A172 (cell line): ENCODE measurements at places on chromosomes 3 and 15.
A peak's percentile ranks its signal among the peaks of the same experiment; 100 is the strongest.

- DNase-seq, result no peak
Observed at GRCh38 chr3:153835540-153835939, 285.6 kb upstream of the ARHGEF26 start.

DNA sequence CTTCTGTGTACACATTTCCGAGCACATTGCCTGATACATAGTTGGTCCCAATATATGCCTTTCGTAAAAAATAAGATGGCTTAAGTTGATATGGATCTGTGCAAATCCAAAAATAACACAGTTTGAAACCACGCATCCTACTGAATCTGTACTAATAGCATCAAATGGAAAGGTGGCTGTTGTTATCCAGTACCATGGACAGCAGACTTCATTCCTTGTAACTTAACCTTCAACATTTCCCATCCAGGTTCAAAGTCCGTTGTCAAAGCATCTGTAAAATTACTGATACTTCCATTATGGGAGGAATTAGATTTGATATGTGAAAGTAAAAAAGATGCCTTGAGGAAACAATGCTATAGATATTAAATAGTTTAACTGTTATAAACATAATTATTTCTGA is 65.5 kb upstream of the C3orf49 start:
- peak; percentile 52 for DNase-seq

- no peak for DNase-seq
Observed at GRCh38 chr15:60544581-60545264, 65.8 kb upstream of the ICE2 start.

DNA sequence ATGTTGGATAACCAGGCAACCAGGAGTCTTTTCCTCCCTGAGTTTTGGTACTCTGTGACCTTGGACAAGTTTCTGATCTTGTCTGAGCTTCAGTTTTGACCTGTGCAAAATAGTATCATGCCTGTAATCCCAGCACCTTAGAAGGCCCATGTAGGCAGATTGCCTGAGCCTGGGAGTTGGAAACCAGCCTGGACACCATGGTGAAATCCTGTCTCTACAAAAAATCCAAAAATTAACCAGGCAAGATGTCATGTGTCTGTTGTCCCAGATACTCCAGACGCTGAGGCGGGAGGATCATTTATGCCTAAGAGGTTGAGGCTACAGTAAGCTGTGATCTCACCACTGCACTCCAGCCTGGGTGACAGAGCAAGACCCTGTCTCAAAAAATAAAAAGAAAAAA is 114.8 kb downstream of the IL12A start:
- no peak for DNase-seq

GRCh38 chr15:67103869-67104268 is 38.5 kb downstream of the SMAD3 start:
- DNase-seq, result no peak

GRCh38 chr3:175486255-175486654 is 627.1 kb downstream of the NAALADL2 start:
- no peak for DNase-seq
